ENCODE measurements at places on chromosomes 6 and 20.

- no peak for DNase-seq
Observed at GRCh38 chr6:140485740-140486449, 1111.4 kb upstream of the CITED2 start.

- no peak for DNase-seq
Observed at GRCh38 chr20:58086763-58087561, 141.5 kb downstream of the ANKRD60 start.

- no peak for DNase-seq
Observed at GRCh38 chr6:16769986-16770376, 8.7 kb upstream of the ATXN1 start.

DNA sequence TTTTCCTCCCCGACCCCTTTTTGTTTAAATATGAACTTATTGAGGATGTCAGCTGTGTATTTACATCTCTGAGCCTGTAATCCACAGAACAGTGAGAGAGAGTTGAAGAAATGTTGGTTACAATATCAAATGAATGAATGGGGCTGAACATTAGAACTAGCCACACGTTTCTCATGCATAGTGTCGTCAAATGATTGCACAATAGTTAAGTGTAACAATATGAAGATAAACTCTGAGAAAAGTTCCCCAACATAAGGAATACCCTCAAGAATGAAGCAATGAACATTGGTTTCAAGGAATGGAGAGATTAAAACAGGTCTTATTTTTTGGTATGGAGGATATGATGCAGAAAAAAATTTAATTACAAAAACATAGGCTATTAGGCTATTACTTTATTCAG lies 100.5 kb upstream of the DTNBP1 start:
- no peak for DNase-seq

DNA sequence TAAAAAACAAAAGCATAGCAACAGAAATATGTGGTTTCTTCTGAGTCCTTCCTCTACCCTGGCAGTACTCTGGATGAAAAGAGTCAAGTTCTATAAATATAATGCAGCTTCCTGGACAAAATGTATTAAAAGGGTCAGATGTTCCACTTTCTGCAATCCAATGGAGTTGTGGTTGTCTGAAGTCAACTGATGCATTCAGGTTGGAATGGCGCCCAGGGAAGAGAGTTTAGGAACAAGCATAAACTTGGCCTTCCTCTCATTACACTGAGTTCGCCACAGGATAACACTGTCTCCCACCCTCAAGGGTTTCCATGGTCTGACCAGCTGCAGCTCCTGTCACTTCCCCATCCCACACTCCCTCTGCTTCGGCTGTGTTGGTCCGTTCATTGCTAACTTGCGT lies 66.4 kb downstream of the PLEKHG1 start:
- no peak for DNase-seq
